ENCODE measurements at places on chromosomes 4 and X. TPM values are rescaled to one million over a fixed set of nuclear protein-coding genes. Genes with fewer than 3 reads are reported as not detected.

GRCh38 chr4:6988016-6988715 is 55.0 kb upstream of the TADA2B start:
- DNase-seq: no peak
- H3K27me3 ChIP-seq: no peaks in the 10 kb centered on the region
- no peaks in the 10 kb centered on the region for H3K36me3 ChIP-seq
- H3K4me1 ChIP-seq: peaks cover 69% of the 10 kb centered on the region
- peak overlapping the region; percentile 95 for H3K27ac ChIP-seq
- peak overlapping the region; percentile 59 for H3K4me3 ChIP-seq

- no peak overlapping the region for H3K4me3 ChIP-seq
- no peak for DNase-seq
- H3K27ac ChIP-seq: no peak overlapping the region
- peaks cover 27% of the 10 kb centered on the region for H3K4me1 ChIP-seq
- H3K27me3 ChIP-seq: no peaks in the 10 kb centered on the region
Measured at GRCh38 chr4:106318511-106318910, 2.2 kb downstream of the AIMP1 start.

- H3K36me3 ChIP-seq: peaks cover 11% of the 10 kb centered on the region
- no peak overlapping the region for H3K4me3 ChIP-seq
- no peaks in the 10 kb centered on the region for H3K27me3 ChIP-seq
Measured at GRCh38 chrX:120536061-120536460, 24.7 kb downstream of the CUL4B start.

GRCh38 chrX:70033348-70034051 is 16.2 kb downstream of the AWAT2 start:
- no peak overlapping the region for H3K27ac ChIP-seq
- DNase-seq: no peak
- no peak overlapping the region for H3K4me3 ChIP-seq

DNA sequence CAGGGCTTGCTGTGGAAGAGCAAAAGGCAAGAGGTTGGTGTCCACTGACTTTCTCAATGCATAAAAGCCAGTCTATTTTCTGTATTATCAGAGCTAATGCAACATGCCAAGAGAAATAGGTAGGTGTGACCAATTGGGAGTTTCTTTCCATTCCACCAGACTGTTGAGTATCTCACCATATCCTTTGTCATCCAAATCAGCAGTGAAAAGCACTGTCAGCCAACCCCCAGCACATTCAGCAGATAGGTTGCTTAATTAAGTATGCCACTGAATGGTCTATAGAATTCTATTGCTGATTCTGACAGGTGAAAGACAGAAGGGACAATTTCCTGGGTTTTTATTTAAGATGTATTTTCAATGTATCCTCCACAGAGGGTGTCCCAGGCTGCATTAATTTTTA is 139.8 kb downstream of the HS6ST2 start:
- H3K4me3 ChIP-seq: no peak overlapping the region
- no peak for DNase-seq
- no peaks in the 10 kb centered on the region for H3K36me3 ChIP-seq
- H3K27ac ChIP-seq: no peak overlapping the region
- no peaks in the 10 kb centered on the region for H3K4me1 ChIP-seq

Gene NAA11
- not detected for total RNA-seq

- H3K36me3 ChIP-seq: no peaks in the 10 kb centered on the region
- H3K27me3 ChIP-seq: no peaks in the 10 kb centered on the region
- no peak overlapping the region for H3K4me3 ChIP-seq
- H3K4me1 ChIP-seq: no peaks in the 10 kb centered on the region
- peak overlapping the region; percentile 63 for H3K27ac ChIP-seq
Measured at GRCh38 chrX:123755107-123755506, 22.3 kb upstream of the THOC2 start.

DNA sequence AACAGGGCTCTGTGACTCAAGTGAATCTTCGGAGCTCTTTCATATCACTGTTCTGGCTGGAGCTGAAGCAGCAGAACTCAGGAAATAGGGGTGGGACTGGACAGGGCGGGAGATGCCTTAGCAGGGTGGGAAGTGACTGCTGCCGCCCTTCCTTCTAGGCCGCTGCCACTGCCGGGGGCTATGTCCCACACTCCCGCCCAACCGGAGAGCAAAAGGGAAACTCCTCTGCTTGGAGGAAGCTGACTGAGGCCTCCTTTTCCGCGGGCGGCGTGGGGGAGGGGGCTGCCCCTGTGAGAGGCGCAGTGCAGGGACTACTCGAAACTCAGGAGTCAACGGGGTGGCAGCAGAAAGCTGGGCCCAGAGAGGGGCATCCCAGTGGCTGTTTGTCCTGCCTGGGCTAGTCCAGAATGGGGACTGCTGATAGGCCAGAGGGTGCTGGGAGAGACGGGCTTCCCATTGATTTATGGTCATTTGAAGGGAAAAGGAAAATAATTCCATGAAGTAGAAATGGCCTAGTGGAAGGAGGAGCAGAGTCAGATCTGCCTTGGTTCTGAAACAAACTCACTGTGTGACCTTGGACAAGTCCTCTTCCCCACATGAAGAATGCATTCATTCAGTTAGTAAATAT is 36.9 kb downstream of the STARD8 start:
- no peak overlapping the region for H3K4me3 ChIP-seq
- no peaks in the 10 kb centered on the region for H3K36me3 ChIP-seq
- no peaks in the 10 kb centered on the region for H3K4me1 ChIP-seq
- peak; percentile 77 for DNase-seq
- H3K27ac ChIP-seq: peak overlapping the region; percentile 51

Gene SH2D1A
- 0.14 TPM for total RNA-seq

- H3K4me1 ChIP-seq: no peaks in the 10 kb centered on the region
- H3K36me3 ChIP-seq: no peaks in the 10 kb centered on the region
- no peaks in the 10 kb centered on the region for H3K27me3 ChIP-seq
- DNase-seq: peak; percentile 2
- no peak overlapping the region for H3K27ac ChIP-seq
Measured at GRCh38 chr4:25632135-25632534, 23.5 kb upstream of the SLC34A2 start.

Gene MAGEB3
- not detected for total RNA-seq

- H3K36me3 ChIP-seq: no peaks in the 10 kb centered on the region
- no peak overlapping the region for H3K4me3 ChIP-seq
- no peak for DNase-seq
- H3K27me3 ChIP-seq: no peaks in the 10 kb centered on the region
Measured at GRCh38 chr4:176134670-176135069, 60.7 kb downstream of the SPATA4 start.

DNA sequence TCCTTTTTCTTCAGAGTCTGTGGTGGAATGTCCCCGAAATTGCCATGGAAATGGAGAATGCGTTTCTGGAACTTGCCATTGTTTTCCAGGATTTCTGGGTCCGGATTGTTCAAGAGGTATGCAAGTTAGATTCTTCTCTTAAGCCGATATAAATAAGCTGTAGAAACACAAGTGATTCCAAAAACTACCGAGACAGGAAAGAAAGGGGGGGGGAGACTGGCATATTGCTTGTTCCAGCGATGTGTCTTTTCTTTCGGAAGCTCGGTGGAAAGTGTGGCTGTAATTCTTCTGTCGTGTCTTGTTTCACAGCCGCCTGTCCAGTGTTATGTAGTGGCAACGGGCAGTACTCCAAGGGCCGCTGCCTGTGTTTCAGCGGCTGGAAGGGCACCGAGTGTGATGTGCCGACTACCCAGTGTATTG is 236.9 kb downstream of the DCTD start:
- peaks cover 2% of the 10 kb centered on the region for H3K4me1 ChIP-seq
- no peaks in the 10 kb centered on the region for H3K27me3 ChIP-seq
- DNase-seq: peak; percentile 67
- no peak overlapping the region for H3K4me3 ChIP-seq

Data from sigmoid colon (tissue), 7 donors.